ENCODE measurements at places on chromosomes 13 and 19.

GRCh38 chr13:39777021-39777420, 121.6 kb downstream of the COG6 start:
- DNase-seq: no peak

- no peak for DNase-seq
Measured at GRCh38 chr19:20067943-20068342, 9.9 kb upstream of the ZNF90 start.

DNA sequence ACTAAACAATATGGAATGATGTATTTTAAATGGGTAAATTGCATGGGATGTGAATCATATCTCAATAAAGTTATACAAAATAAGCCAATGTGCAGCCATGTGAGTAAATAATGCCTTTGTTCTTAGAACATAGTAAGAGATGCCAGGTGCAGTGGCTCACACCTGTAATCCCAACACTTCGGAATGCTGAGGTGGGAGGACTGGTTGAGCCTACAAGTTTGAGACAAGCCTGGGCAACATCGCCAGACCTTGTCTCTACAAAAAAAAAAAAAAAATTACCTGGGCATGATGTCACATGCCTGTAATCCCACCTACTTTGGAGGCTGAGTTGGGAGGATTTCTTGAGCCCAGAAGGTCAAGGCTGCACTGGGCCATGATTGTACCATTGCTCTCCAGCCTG, 230.7 kb downstream of the RFC3 start:
- DNase-seq: no peak

DNA sequence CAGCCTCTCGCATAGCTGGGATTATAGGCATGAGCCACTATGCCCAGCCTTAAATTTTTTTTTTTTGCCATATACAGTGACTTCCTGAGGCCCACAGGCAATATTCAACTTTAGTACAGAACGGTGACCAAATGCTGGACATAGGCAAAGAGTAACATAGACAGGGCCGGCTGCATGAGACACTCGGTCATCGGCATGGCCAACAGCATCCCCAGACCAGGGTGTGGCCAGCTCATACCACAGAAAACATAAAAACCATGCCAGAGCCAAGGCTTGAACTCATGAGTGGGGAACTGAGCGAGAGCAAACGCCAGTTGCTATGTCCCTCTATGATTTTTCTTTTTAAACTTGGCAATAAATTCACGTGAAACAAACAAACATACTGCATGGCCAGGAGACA, 17.0 kb downstream of the KANK2 start:
- no peak for DNase-seq

GRCh38 chr13:90445179-90445578, 902.3 kb upstream of the MIR17HG start:
- DNase-seq: no peak

- DNase-seq: no peak
Measured at GRCh38 chr19:56170261-56170660, 5.5 kb upstream of the GALP start.

DNA sequence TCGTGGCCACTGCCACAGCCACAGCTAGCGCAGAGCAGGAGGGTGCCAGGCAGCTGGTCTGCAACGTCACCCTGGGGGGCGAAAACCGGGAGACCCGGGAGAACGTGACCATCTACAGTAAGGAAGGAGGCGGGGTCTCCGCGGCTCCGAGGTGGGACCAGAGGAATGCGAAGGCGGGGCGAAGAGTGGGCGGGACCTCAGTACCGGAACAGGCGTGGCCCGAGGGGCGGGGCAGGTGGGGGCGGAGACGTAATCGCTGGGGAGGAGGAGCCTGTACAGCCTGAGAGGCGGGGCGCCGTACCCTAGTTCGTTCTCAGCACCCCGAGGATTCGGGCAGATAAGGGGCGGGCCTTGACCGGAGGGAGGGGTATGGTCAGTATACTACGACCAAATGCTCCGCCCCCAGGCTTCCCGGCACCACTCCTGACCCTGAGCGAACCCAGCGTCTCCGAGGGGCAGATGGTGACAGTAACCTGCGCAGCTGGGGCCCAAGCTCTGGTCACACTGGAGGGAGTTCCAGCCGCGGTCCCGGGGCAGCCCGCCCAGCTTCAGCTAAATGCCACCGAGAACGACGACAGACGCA, 2.5 kb downstream of the ICAM5 start:
- no peak for DNase-seq

DNA sequence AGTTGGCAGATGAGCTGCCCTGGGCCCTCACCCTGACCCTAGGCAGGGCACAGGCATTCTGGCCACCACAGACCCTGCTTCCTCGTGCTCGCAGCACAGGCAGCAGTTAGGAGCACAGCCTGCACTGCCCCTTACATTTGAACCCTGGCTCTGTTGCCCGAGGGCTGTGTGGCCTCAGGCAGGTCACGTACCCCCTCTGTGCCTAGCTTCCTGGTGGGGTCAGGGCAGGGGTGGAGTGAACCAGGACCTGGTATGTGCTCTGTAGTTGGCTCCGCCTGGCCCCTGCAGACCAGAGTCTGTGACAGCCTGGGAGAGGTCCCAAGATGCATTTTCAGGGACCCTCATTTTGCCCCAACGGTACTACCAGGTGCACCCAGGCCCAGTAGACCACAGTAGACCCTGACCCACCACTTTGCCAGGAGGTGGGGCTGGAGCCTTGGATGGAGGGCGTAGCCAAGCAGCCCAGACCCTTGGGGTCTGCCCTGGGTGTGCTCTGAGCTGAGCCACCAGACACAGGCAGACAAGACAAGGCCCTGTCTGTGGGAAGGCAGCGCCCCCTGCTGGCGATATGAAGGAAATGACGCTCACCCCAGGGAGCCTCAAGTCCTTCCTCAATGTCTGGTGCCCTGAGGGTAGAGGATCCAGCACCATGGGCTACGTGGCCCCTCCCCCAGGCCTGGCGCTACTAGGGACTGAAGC, 9.1 kb downstream of the LYL1 start:
- peak; percentile 23 for DNase-seq

GRCh38 chr19:51480590-51480989, 2.3 kb downstream of the CEACAM18 start:
- DNase-seq: no peak

DNA sequence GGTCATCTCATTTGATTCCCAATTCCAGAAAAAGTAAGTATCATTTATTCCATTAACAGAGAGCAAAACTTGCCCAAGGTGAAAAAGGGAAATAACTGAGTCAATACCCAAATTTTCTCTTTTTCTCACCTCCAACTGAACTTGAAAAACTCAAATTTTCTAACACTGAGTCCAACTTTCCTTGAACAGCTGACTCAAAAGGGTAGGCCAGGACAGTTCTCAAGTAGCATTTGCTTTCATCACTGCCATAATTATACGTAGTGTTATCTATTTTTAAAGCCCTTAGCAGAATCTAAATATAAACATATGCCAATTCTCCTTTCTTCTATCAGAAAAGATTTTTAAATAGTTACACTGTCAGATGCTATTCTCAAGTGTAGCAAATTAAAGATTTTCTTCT, 3.5 kb downstream of the N4BP2L2 start:
- no peak for DNase-seq

DNA sequence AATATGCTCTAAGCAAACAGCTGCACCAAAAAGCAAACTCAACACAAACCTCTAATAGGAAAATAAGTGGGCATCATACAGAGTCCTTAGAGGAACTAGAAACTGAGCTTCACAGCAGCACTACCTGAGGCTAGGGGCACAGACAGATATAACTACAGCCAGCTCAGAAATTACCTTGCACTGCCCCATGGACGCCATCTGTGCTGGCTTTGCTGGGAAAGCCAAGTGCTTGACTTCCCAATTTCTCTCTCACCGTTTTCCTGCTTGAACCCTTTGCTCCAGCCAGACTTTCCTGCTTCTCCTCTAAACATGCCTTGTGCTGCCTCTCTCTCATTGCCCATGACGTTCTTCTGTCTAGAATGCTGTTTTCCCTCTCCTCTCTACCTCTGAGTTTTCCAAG, 29.3 kb downstream of the MTUS2 start:
- DNase-seq: no peak

GRCh38 chr19:2308114-2308556, at the start of gene LINGO3:
LINGO3 (minus strand) TSS chr19:2308154; CDS start chr19:2291776, 16,378 bp downstream.
- no peak for DNase-seq

- no peak for DNase-seq
Measured at GRCh38 chr19:27741236-27741635, 1471.7 kb downstream of the UQCRFS1 start.

DNA sequence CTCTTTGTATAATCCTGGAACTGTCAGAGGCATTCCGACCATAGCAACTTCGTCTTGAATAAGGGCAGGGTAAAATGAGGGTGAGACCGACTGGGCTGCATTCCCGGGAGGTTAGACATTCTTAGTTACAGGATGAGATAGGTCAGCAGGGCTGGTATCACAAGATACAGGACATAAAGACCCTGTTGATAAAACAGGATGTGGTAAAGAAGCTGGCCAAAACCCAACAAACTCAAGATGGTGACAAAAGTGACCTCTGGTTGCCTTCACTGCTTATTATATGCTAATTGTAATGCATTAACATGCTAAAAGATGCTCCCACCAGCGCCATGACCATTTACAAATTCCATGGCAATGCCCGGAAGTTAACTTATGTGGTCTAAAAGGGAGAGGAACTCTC, 27.7 kb upstream of the MBNL2 start:
- DNase-seq: no peak

DNA sequence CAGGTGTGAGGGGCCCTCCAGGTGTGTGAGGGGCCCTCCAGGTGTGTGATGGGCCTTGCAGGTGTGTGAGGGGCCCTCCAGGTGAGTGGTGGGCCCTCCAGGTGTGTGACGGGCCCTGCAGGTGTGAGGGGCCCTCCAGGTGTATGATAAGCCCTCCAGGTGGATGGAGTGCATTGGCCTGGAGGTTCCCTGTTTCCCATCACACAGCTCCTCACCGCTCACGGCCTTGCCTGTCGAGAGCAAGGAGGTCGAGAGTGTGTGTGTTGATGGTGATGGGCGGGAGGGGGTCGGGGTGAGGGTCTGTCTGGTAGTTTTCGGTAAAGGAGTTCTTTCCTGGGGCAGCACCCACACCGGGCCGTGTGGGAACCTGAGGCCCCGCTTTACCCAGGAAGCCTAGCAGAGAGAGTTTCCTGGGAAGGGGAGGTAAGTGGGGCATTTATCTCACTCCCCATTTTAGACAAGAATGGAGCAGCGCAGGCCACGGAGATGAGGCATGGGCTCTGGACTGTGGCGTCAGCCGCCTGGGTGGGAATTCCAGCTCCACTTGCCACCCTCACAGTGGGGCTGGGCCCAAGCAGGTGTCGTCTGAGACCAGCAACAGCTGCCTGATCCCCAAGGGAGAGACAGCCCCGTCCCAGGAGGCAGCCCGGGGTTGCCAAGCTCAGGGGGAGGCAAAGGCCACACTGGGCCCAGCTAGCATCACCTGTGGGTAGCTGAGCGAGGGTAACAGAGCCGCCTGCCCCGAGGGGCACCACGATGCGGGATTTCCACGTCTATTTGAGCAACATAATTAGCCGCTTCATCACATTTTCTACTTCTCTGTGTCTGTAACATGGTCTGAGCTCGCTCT, 10.9 kb upstream of the GAS6 start:
- DNase-seq: no peak

- DNase-seq: no peak
Measured at GRCh38 chr13:40031031-40031430, 375.6 kb downstream of the COG6 start.

- DNase-seq: peak; percentile 40
Measured at GRCh38 chr19:45496349-45496953, 396 bp downstream of the RTN2 start.

GRCh38 chr19:17803264-17803896, 8.4 kb downstream of the B3GNT3 start:
- no peak for DNase-seq

DNA sequence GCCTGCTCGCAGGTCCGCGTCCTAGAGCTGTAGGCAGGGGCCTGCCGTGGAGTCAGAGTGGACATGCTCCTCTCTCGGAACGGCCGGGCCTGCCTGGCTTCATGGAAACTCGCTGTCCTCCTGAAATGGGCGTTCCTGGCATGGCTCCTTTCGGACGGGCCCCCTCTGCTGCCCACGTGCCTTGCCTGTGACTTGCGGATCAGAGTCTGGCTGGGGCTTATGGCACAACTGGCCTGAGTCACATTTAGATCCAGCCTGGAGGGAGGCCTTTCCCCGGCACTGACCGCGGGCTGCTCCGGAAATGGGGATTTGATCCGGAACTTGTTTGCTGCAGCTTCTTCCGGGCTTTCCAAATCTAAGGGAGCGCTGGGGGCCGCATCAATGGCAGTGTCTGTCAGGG, 28.1 kb downstream of the THSD1 start:
- DNase-seq: no peak

DNA sequence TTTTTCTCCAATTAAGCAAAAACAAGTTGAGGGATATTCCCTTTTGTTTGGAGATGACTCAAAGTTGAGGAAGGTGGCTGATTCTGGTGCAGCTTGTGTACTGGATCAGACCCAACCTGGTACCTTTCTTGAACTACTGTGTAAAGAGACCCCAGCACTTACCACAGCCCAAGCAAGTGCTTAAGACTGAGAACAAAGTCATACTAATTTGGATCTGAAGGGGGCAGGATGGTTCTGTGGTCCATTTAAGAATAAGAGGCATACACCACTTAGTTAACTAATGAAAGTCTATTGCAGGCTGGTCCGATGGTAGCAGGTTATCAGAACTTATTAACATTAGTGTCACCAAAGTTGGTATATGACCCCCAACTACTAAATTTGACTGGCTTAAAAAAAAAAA, 6.3 kb downstream of the THSD1 start:
- no peak for DNase-seq

DNA sequence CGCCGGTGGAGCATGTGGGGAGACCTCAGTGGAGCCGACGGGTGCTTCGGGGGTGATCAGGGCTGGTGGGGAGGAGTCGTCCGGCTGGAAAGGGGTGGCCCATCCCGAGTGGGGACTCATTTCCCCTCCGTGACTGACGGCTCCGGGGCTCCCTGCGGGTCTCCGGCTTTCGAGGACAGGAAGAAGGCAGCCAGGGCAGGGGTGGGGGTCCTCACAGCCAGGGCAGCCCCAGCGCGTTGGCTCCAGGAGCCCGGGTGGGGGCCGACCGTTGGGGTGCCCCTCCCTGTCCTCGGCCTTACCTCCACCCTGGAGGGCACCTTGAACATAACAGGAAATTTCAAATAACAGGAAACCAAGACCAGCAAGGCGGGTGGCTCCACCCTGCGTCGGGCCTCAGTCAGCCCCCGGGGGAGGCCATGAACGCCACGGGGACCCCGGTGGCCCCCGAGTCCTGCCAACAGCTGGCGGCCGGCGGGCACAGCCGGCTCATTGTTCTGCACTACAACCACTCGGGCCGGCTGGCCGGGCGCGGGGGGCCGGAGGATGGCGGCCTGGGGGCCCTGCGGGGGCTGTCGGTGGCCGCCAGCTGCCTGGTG, at the start of gene S1PR4:
Gene S1PR4 (plus strand): TSS at position 393 of the 596 bp plus-strand sequence. CDS start 24 bp downstream, at position 417.
- no peak for DNase-seq

DNA sequence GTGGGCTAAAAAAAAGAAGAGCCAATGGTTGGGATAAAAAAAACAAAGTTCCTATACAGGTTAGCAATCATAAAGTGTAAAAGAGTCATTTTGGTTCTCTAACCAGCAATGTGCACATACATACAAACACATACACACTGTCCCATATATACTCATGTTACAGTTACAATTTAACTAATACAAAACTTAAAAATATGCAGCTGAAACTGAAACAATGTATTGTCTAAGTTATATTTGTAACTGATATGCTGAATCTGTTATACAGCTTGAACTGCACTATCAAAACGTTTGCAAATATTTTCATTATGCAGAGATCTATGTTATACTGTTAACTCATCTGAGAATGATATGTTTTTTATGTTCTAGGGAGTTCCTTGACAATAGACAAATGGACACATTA, 173.7 kb downstream of the KLF12 start:
- no peak for DNase-seq

GRCh38 chr13:61156753-61157152, 258.9 kb downstream of the PCDH20 start:
- DNase-seq: no peak

GRCh38 chr13:97318532-97318931, 96.4 kb downstream of the MBNL2 start:
- DNase-seq: no peak

- DNase-seq: no peak
Measured at GRCh38 chr13:57314897-57315520, 148.0 kb downstream of the PRR20E start.
